ENCODE measurements at places on chromosomes 2 and 18. TPM values are rescaled to one million over a fixed set of nuclear protein-coding genes. Genes with fewer than 3 reads are reported as not detected.

GRCh38 chr2:229725716-229726574 is 11.6 kb upstream of the DNER start:
- peak; percentile 61 for DNase-seq

- DNase-seq: no peak
Observed at GRCh38 chr2:39136799-39137198, 15.9 kb upstream of the SOS1 start.

- peak; percentile 68 for DNase-seq
Observed at GRCh38 chr2:191636235-191636543, 41.7 kb upstream of the NABP1 start.

- no peak for DNase-seq
Observed at GRCh38 chr2:109009920-109010610, 21.0 kb upstream of the EDAR start.

DNA sequence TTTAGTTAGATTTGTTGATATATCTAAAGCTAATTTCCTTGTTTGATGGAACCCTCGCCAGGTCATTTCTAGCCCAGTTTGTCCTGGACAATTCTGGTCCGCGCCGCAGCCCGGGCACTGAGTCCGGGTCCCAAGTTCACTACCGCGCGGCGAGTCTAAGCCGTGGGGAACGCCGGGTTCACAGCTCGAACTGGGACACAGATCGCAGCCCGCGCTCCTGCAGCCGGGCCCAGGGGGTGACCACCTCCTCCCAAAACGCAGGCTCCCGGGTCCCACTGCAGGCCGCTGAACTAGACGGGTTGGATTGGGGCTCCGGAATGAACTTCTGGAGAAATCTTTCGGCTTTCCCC is 681 bp downstream of the ACADL start:
- DNase-seq: peak; percentile 13

GRCh38 chr18:56545464-56545863 is 92.9 kb downstream of the TXNL1 start:
- DNase-seq: no peak

- no peak for DNase-seq
Observed at GRCh38 chr18:11419338-11419737, 190.1 kb upstream of the SLC35G4 start.

GRCh38 chr2:241857041-241857541 is 1.6 kb downstream of the PDCD1 start:
- DNase-seq: no peak

DNA sequence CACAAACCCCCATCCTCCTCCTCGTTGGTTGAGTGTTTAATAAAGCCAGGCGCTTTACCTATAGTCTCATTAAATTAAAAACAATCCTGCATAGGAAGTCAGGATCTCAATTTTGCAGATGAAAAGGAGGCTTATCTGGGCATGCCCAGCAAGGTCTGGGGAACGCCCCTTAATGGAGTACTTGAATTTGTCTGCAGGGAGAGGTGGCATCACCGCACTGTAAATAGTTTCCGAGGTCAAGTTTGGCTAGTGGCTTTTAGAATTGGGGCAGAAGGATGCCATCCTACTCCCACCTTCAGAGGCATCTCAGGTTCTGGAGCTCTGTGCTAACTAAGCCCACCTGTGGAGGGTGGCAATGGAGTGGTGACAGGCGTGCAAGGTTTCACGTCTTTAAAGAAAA is 149.2 kb downstream of the TGIF1 start:
- no peak for DNase-seq

DNA sequence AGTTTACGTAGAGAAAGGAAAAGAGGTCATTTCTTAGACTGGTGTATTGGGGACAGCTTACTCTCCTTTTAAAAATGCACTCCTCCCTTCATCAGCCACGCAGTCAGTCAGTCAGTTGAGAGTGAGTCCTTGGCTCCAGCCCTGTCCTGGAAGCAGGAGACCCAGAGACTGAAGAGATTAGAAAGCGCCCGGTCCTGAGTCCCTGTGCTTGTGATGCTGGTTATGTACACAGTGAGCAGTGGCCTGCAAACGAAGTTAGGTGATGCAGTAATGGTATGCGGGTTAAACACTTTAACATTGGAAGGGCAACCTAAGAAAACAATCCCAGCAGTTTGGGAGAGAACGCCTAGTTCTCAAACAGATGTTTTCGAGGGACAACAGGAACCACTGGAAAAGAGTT is 6.3 kb upstream of the ASB1 start:
- DNase-seq: no peak

DNA sequence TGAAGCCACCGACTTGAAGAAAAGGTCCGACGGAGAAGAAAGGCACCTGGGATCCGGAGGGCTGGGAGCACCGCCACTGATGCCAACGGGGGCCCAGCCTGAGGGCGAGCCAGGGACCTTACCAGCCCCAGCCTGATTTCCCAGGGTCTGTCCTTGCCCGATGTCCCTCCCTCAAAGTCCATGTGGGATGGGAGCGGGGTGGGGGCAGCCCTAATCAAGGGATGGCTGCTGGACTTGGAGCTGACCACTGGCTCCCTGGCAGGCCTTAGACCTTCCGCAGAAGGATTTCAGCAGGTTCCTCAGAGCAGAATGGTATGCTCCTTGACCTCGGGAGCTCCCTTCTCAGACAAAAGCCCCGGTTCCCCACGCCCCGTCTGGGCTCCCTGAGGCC is 99.6 kb downstream of the ZFP36L2 start:
- DNase-seq: no peak

- DNase-seq: no peak
Observed at GRCh38 chr18:63137999-63138435, 181.6 kb downstream of the BCL2 start.

Gene CD207
- not detected for total RNA-seq

Gene TAF1B
- total RNA-seq: 71.1 TPM

Gene OTOF
- not detected for total RNA-seq

Gene KLF7
- total RNA-seq: 7.2 TPM

Gene TXNDC2
- total RNA-seq: 0.33 TPM

Gene ARL4C
- 0.91 TPM for total RNA-seq

Gene RUFY4
- total RNA-seq: not detected

Gene EPAS1
- 46.1 TPM for total RNA-seq

Gene B3GNT7
- total RNA-seq: 0.23 TPM

Gene TRPM8
- total RNA-seq: not detected

Gene RAX
- not detected for total RNA-seq

Gene EML6
- not detected for total RNA-seq
